Daoy (cell line): ENCODE measurements at places on chromosomes 5 and 9.

DNA sequence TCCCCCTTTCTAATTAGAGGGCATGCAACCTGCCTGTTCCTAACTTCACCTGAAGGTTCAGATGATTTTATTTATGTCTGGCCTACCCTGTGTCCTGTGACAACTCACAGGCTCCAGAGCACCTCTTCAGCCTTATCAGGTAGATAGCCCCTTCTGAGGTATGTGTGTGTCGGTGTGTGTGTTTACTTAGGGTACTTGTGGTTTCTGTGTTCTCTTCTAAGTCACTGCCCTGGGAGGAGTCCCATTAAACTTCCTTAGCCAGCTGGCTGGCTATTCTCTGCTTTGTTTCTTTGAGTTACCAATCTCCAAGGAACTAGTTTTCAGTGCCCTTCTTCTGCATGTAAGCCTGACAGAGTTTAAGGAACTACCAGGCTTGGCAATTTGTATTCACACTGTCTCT, 74.9 kb downstream of the UNC13B start:
- no peak for DNase-seq

GRCh38 chr9:105968811-105969466, 274.6 kb downstream of the TMEM38B start:
- no peak for DNase-seq

DNA sequence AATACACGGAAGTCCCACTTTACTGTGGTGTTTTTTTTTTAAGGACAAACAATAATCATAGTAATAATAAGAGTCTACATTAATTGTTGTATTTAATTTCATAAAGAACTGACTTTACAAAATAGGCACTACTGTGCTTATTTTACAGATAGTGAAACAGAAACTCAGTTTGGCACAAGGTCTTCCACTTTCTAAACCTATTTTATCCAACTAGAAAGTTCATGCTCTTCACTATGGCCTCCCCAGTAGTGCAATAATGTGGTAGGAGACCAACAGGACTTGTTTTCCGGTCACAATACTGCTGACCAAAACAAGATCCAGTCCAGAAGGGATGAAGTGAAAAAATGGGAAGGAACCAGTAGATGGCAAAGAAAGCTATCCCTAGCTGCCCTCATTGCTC, 531.6 kb downstream of the CAAP1 start:
- DNase-seq: no peak

DNA sequence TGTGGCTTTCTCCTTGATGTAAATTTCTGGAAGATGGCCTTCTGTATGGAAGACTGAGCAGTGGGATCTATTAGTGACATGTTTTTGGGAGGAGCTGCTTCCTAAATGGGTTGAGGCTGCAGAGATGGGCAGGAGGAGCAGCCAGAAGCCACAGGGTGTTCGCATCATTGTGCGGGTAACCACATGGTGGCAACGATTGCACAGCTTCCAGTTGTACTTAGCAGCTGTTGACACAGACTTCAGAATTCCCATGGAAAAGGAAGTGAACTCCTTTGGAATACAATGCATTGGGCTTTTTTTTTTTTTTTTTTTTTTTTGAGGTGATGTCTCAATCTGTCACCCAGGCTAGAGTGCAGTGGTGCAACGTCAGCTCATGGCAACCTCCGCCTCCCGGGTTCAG, 297.3 kb downstream of the NR3C1 start:
- peak; percentile 88 for DNase-seq

- no peak for DNase-seq
Observed at GRCh38 chr5:131810510-131811249, 13.9 kb upstream of the FNIP1 start.

DNA sequence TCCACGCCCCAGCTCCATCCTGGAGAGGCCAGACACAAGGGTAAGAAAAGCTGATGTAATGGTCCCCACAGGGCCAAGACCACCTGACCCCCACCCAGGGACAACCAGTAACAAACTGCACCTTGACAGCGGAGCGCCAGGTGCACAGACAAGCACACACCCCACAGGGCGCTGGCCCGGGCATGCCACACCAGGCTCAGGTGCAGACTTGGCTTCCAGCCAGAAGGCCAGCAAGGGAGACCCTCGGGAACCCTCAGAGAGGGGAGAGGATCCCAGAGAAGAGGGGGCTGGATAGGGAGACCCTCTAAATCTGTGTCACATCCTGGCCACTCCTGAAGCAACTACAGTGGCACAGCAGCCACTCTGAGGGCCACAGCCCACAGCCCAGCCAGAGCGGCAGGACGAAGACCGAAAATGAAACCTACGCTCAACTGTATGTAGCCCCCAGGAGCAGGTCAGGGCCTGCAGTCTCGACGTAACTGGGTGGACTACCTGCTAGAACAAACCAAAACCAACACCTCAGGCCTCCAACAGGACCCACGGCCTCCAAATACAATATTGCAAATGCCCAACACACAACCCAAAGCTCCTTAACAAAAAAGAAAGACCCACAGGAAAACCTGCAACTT, 18.5 kb downstream of the CAMSAP1 start:
- DNase-seq: no peak

GRCh38 chr5:9951865-9952516, 297.7 kb downstream of the ATPSCKMT start:
- DNase-seq: no peak

- DNase-seq: no peak
Observed at GRCh38 chr9:111405701-111406100, 75.7 kb upstream of the OR2K2 start.

DNA sequence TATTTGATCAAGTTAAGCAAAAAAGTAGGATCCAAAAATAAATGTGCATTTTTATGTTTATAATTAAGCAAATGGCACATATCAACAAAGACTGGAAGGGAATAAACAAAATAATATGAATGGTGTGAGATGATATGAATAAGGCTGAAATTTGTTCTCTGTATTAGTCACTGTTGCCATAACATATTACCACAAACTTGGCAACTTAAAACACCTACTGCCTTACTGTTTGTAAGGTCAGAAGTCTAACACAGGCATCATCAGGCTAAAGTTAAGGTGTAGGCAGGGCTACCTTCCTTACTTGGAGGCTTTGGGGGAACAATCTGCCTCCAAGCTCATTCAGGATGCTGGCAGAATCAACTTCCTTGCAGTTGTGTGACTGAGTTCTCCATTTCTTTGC, 19.3 kb downstream of the PGGT1B start:
- DNase-seq: no peak

DNA sequence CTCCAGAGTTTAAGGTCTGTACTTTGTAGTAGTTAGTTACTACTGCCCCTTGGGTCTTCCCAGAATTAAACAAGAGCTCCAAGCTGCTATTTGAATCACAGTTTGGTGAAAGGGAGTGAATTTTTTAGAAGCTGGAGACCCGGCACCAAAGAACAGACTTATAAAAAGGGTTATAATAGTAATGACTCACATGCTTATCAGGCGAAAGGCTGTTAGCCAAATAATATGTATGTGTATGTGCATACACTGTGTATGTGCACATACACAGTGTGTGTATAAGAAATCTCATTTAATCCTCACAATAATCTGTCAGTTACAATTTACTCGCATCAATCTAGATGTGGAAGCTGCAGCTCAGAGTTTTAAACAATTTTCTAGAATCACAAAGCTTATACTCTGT, 59.5 kb upstream of the ITGA1 start:
- no peak for DNase-seq

DNA sequence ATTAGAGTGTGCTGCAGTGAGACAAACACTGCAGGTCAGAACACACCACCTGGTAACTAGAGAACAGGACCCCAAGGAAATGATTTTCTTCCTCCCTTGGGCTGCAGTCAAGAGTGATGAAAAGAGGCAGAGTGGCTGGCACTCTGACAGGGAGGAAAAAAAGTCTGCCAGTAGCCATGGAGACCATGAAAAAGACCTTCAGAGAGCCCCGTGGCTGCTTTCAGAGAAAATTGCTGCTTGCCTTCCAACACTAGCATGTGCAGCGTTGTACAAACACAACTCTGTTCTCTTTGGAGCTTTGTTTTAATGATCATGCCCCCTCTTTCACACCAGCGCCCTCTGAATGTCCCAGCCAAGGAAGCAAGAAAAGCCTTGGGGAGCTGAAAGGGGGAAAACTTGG, 68.8 kb downstream of the ANKRD55 start:
- DNase-seq: no peak

GRCh38 chr9:27933210-27934025, 360.1 kb upstream of the C9orf72 start:
- DNase-seq: no peak

GRCh38 chr9:18568973-18569372, 95.0 kb downstream of the ADAMTSL1 start:
- DNase-seq: peak; percentile 21

DNA sequence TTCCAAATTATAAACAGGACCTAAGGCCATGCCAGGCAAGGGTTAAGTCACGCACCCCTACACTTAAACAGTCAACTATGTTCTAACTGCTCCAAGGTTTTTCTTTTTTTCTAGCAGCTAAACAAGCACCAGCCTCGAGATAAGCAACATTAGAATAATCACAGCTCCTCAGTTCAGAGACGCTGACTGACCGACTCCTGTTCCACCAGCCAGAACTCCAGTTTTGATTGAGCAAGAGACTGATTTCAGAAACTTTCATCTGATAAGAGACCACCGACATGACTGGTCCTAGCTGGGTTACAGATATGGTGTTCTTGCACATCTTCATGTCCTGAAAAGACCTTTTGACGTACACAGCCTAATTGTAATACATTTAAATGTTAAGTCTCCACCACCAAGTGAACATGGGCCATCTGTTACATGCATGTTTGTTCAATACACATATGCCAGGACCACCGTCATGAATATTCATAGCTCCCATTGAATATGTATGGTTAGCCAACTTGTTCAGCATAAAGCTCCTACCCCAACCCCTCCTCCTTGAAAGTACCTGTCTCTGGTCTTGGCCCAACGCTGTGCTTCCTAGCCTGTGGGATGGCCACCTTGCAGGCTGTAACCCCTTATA, 23.7 kb upstream of the OTULINL start:
- DNase-seq: no peak

DNA sequence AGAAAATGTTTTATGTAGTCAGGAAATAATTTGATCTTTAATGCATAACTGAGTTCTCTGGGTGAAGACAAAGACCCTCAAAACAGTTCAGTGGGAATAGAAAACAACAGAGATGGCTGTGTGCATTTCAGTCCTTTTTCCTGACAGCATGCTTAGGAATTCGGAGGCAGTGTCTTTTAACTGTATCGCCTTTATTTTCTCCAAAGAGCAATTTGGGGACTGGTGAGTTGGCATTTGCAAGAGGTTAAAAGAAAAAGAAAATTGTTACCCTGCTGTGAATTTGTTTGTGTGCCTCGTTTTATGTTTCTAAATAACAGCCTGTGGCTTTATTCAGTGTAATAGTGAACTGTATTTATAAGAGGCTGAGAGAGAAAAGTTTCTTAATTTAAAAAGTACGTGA, 227.8 kb upstream of the DMAC1 start:
- DNase-seq: no peak

DNA sequence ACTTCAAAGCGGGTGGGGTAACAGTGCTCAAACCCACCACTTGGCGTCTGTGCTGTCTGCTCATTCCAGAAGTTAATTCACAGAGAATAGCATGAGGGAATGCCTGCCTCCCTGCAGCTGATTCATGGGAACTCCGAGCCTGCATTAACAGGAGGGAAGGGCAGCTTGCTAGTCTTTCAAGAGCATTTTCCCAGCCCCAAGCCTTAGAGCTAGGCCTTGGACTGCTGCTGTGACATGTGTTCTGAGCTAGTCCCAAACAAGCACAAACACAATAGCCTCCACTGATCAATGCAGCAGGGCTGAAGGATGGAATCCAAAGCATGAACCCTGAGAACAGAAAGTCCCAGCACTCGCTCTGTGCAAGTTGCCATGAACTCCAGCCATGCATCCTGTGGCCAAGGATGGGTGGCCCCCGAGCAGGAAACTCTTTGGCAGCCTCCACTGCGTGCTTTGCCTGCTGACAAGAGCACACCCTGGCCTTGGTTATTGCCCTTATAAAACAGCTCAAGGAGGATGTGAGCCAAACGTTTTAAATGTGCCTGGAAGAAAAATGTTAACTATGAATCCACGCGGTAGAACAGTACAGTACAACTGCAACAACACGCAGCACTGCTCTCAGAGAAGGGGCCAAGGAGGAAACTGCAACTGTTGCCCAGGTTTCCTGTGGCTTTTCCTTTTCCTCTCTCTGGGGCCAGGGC, 653.1 kb upstream of the KLF4 start:
- DNase-seq: peak; percentile 16

DNA sequence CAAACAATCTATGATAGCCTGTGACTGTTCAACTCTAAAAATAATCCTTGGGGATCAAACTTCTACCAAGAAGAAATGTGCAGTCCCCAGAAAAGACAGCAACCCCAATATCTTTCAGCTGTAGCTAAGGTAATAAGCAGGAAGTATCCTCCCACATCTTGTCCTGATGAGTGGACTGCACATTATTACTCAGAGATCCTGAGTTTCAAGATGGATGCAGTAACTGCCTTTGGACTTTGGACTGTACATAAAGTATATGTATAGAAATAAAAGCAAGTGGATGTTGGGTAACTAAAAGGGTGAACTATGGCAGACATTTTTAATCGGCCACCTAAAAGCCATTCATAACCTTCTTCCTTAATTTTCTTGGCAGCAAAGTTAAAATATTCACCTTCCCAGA, 45.1 kb downstream of the SMIM23 start:
- DNase-seq: no peak

GRCh38 chr5:134937526-134937925, 30.2 kb upstream of the CATSPER3 start:
- no peak for DNase-seq

DNA sequence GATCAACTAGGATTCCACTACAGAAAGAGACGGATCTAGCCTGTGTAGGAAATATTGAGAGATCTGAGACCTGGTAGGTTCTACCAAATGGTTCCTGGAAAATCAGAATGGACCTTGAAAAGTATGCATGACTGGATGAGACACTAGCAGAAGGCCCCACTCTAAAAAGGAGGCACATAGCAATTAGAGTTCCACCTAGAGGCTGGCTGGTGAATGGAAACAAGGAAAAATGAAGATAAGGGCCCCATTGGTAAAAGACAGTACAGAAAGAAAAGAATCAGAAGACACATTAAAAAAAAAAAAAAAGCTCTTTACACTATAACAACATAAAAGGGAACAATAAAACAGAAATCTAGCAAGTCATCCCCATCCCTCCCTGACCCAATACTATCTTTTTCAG, 518.5 kb downstream of the NR2F1-AS1 start:
- peak; percentile 5 for DNase-seq

GRCh38 chr9:37835821-37836220, 35.2 kb downstream of the DCAF10 start:
- DNase-seq: no peak
